ENCODE measurements at places on chromosomes 3 and 15.

GRCh38 chr3:177481329-177481728 lies 284.0 kb upstream of the TBL1XR1 start:
- DNase-seq: no peak

GRCh38 chr3:56954125-56954524 lies 106.3 kb upstream of the SPATA12 start:
- DNase-seq: no peak

DNA sequence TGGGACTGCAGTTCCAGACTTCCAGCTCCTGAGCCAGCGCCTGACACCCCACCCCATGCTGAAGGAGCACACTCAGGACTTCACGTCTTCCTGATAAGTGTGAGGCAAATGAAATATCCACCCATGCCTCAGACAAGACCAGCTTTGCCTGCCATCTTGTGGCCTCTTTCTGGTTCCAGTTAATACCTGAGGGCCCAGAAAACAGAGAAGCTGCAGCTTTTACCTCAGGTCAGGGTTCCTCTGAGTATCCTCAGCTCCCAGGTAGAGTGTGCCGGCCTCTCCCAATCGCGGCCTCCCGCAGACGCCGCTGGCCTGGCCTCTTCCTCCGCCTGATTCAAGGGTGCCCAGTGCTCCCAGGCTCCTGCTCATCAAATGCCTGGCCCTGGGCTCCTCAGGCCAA lies 5.1 kb upstream of the KLHL6 start:
- no peak for DNase-seq

DNA sequence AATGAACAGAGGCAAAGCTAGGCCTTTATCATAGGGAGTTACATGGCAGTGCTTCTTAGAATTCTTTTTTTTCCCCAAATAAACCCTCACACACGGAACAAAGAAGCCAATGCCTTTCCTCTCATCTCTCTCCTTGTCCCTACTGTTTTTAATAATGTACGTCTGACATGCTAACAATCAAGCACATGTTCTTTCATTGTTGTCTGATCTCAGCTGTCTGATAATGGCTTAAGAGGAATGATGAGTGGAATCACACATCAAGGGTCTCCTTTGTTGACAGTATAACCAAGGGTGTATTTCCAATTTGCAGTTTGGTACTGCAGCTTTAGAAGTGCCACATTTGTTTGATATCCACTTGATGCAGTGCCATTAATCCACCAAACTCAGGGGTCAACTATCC lies 34.8 kb upstream of the EPHA3 start:
- no peak for DNase-seq

DNA sequence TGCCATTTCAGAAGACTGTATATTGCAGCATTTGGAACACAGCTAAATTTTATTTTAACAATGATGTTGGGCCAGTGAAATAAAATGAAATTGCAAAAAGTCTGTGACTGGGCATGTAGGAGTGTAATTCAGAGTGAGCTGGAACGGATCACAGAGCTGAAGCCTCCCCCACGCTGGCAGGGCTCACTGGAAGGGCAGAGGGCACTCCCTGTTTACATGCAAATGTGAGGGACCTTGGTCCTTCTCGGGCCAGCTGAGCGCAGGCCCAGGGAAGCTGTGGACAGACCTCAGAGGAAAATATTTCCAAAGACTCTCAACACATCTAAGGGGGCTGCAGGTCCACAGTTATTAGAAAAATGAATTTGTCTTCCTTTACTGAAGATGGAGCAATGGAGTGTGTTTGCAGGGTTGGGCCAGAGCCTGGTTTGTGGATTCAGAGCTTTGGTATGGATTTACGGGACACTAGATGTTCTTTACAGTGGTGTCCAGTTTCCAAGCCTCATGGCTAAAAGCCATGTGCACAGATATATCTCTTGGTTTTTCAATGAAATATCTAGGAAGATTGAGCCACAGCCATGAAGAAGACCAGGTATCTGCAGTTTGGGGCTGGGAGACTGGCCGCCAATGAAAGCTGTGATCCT lies 32.0 kb downstream of the TRPM1 start:
- no peak for DNase-seq

DNA sequence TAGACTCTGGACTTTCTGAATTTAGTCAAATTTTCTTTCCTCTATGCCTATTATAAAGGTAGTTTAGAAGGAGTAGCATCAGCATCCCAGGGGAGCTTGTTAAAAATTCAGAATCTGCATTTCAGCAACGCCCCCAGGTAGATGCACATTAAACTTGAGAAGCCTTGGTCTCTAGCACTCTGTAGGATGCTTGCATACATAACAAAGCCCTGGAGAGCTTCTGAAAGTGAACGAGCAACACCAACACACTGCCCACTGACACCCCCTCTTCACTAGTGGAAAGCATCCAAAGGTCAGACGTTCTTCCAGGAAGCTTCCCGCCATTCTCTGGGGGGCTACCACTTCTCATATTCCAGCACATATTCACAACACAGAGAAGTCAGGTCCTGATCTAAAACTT lies 6.5 kb downstream of the PRICKLE2 start:
- no peak for DNase-seq

- no peak for DNase-seq
These were observed 216.0 kb downstream of the DIPK2A start for GRCh38 chr3:144187531-144188210.

GRCh38 chr3:125031544-125031943 lies 24.3 kb downstream of the HEG1 start:
- no peak for DNase-seq

- DNase-seq: no peak
These were observed 181.7 kb downstream of the TCF12 start for GRCh38 chr15:57100136-57100539.

GRCh38 chr3:23263796-23264195 lies 60.7 kb downstream of the UBE2E2 start:
- DNase-seq: no peak

GRCh38 chr3:34229876-34230275 lies 431.4 kb downstream of the PDCD6IP start:
- no peak for DNase-seq

DNA sequence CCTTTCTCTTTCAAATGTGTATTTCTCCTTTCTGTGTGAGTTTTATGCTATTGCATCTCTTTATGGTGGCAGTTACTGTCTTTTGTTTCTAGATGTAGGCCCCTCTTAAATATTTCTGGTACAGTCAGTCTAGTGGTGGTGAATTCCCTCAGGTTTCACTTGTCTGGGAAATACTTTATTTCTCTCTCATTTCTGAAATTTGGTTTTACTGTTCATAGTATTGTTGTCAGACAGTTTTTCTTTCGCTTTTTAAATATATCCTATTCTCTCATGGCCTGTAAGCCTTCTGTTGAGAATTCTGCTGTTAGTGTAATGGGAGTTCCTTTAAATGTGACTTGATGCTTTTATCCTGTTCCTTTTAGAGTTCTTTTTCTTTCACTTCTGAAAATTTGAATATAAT lies 874.0 kb downstream of the PLOD2 start:
- no peak for DNase-seq

DNA sequence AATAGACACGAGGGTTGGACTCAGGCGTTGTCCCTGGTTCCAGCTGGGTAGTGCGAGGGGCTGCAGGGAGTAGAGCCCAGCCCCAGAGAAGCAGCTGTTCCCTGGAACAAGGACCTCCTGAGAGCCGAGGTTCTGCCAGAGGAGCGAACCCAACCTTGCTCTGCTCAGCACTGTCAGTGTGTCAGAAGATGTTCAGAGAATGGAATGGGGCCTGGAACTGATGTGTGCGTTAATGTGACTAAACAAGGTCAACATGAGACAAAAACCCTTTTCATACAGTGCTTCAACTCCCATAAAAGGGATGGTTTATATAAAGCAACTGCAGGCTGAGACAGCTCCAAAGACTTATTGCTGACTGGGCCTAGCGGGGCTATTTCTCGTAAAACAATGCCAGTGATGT lies 35.5 kb upstream of the HACD2 start:
- no peak for DNase-seq

GRCh38 chr3:97720417-97720816 lies 44.1 kb upstream of the ARL6 start:
- no peak for DNase-seq

DNA sequence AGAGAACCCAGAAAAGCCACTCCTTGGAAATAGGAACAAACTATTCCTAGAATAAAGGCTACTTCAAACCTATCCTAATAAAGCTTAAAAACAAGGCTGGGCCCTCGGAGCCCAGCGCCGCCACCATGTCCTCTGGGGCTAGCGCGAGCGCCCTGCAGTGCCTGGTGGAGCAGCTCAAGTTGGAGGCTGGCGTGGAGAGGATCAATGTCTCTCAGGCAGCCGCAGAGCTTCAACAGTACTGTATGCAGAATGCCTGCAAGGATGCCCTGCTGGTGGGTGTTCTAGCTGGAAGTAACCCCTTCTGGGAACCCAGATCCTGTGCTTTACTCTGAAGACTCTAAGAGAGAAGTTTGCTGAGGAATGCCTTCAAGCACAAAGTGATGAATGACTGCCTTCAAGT lies 63.2 kb downstream of the ADAM10 start:
- DNase-seq: no peak

DNA sequence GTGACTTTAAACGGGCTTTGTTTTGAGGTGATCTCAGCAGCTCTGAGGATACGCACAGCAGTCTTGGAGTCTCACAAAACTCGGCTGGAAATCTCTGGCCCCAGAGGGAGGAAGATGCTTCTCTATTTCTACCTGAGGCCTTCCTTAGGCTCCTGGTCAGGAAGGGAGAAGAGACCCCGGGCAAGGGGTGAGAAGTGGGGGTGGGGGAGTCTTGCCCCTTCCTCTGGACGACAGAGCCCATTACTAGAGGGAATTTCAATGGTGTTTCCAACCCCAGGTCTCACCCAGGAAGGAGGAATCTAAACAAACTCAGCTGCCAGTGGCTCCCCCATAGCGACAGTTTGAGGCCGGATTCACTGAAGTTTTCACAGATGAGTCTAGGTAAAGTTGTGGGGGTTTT lies 37.4 kb upstream of the PCSK6 start:
- no peak for DNase-seq

GRCh38 chr3:43163895-43164493 lies 58.1 kb upstream of the POMGNT2 start:
- no peak for DNase-seq

DNA sequence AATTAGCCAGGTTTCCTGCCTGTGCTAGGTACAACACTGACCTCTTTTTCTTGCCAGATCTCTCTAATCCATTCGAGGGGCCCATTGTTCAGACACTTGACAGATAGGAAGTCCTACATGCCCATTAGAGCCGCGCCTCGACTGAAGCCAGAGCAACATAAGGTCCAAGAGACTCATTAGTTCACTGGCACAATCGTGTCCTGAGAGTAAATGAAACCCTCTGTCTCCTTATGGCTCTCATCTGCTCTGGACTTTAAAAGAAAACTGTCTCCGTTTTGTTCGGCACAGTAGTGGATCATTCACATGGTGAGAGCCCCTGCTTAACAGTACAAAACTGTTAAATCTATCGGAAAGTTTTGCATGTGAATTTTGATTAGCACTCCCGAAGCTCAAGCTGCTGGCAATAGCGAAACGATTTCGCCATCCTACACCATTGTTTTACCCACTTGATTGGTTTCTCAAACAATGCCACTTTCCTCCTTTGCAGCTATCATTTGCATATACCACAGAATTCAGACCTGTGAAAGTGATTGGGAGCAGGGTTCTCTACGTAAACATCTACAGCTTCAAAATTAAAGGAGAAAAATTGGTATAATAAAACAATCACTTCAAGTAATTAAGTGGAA lies 19.0 kb upstream of the C15orf61 start:
- DNase-seq: no peak

- DNase-seq: no peak
These were observed 200.5 kb downstream of the ITPR1 start for GRCh38 chr3:4693620-4694019.

DNA sequence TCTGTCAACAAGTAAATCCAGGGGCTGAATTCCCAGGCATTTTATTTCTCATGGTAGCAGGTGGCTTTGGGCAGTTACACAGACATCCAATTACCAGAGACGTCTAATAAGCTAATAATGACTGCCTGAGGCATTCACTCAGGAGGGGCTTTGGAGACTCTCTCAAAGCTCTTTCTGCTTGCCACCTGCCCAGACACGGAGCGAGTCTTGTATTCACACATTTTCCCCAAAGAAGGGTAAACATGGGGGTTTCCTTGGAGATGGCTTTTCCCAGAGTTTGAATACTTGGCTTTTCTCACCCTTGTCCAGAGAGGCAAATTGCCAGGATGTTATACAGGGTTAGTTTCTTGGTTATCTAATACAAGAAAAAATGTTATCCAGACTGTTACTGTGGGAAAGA lies 132.6 kb downstream of the DIPK2A start:
- no peak for DNase-seq

GRCh38 chr15:29568840-29569532 lies 253.3 kb downstream of the TJP1 start:
- no peak for DNase-seq

GRCh38 chr3:20190991-20191390 lies 5.0 kb upstream of the SGO1 start:
- no peak for DNase-seq

DNA sequence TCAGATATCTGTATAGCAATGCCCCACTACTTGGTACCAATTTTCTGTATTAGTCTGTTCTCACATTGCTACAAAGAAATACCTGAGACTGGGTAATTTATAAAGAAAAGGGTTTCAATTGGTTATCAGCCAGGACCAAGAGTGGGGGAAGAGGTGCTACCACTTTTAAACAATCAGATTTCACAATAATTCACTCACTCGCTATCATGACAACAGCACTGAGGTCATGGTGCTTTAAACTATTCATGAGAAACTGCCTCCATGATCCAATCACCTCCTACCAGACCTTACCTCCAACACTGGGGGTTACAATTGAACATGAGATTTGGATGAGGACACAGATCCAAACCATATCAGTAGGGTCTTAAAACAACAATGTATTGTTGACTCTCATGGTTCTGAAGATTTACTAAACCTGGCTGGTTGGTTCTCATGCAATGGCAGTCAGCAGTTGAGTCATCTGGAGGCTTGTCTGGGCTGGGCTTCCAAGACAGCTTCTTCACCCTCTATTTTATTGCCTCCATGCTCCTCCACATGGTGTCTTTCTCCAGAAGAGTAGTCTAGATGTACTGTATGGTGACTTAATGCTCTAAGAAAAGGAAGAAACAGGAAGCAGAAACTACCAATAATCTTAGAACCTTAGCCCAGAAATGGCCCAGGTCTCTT lies 21.2 kb upstream of the TM4SF4 start:
- DNase-seq: no peak

- no peak for DNase-seq
These were observed 178.0 kb upstream of the UMPS start for GRCh38 chr3:124552224-124552623.

GRCh38 chr3:134033315-134033996 lies 3.7 kb upstream of the SLCO2A1 start:
- DNase-seq: no peak

GRCh38 chr15:94487635-94488034 lies 256.3 kb downstream of the MCTP2 start:
- DNase-seq: no peak

- no peak for DNase-seq
These were observed 2.4 kb downstream of the KLF15 start for GRCh38 chr3:126354776-126355175.

DNA sequence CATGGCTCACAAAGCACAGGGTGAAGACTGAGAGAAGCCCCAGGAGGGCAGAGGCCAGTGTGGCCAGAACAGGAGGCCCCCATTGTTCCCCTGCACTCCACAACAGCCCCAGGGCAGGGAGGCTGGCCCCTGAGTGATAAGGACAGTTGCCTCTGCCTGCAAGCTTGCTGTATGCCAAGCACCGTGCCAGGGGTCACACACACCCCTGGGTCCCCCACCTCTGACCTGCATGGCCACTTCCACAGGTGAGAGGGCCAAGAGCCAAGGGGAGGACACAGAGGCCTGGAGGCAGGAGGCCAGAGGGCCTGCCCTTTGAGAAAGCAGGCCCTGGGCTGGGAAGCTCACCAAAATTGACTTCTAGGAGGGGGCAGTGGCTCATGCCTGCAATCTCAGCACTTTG lies 23.7 kb downstream of the ATRIP start:
- no peak for DNase-seq

All from stimulated activated CD8-positive, alpha-beta memory T cell treated with anti-CD3 and anti-CD28 coated beads, Interleukin-15, amount 100 ng/mL, for 4 hours (primary cell).